ENCODE measurements at places on chromosomes 5 and 9.

DNA sequence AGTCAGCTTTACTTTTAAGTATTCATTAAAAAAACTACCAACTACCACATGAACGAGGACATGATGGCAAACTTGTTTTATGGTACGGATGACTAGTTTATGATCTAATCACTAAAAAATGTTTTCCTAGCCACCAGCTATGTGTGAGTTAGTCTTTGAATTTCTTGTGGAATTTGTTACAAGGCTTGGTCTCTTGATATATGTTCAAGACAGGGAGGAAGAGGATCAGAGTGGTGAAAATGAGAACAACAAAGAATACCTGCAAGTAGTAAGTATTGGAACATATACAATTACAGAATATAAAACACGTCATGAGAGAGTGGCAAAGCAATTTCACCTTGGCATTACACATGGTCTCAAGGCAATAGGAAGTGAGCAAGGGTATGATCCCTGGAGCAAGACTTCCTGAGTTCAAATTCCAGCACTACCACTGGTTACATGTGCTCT is 548.6 kb upstream of the TLE4 start:
- DNase-seq = no peak

- DNase-seq = no peak
Observed at GRCh38 chr5:40776658-40776977, 20.9 kb upstream of the TTC33 start.

DNA sequence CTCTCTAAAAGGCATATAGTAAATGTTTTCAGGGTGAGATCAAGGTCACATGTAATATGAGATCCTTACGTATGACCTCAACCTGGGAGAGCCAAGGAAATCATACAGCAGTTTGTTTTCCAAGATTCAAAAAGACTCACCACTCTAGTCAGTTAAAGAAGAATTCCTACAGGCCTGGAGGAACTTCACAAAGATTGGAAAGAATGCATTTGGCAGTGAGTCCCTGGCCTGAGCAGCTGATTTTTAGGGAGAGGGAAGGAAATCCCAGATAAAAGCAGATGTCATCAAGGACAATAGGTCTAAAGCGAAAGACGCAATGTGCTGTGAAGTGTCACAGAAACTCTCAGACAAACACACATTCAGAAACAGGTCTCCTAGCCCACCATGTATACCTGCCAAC is 424.0 kb upstream of the ZNF462 start:
- no peak for DNase-seq

DNA sequence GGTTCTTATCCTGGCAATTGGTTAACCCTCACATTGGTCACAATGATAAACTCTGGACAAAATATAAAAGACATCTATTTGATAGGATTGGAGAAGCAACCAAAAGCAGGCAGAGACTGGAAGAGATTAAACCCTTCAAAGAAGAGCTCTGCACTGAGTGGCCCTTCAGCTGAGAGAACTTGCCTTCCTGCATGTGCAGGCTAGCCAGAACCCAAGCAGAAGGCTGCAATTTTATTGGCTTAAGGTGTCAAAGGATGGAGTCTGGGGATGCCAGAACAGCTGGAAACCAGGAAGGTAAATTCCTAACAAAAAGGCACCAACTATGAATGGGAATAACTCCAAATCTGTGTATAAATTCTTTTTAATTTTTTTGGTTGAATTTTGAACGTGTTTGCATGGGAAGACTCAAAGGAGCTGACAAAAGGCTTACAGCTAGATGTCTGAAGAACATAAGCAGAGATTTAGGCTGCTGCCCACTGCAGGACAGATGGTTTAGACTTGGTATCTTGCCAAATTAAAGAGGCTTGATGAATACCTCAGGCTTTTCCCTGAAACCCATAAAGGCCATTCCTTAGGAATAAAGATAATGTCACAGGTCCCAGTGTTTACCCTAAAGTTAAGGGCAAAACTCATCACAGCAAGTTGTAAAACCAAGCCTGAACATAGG is 66.3 kb downstream of the NR2F1 start:
- no peak for DNase-seq

GRCh38 chr9:137664676-137665075 is 45.9 kb downstream of the EHMT1 start:
- DNase-seq = no peak

GRCh38 chr5:96758621-96759020 is 49.1 kb downstream of the ERAP1 start:
- DNase-seq = no peak

GRCh38 chr5:74665816-74666215 is 19.2 kb upstream of the HEXB start:
- no peak for DNase-seq

DNA sequence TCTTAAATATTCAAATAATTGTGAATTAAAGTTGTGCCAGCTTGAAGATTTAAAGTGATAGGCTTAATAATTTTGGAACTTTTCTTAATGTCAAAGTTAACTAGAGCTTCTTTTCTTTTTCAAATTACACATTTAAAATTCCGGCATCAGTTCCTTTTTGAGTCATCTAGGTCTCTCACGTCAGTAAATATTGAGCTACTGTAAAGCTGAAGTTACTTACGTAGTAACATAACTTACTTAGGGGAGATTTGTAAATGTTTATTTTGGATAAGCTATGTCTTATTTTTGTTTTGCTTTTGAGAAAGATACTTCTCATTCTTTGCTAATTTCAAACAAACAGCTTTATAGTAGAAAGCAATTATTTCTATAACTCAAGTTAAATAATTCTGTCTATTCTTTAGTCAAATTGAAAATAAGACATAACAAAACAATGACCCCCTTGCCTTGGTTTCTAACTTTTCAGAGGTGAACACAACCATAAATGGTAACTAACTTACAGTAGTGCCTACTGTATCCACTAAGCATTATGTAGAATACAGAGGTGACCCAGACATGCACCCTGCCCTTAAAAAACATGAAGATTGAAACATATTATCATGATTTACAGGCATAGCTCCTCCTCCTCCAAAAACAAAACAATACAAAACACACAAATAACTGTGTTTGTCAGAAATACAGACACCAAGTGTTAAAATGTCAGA is 29.8 kb downstream of the CD274 start:
- no peak for DNase-seq

DNA sequence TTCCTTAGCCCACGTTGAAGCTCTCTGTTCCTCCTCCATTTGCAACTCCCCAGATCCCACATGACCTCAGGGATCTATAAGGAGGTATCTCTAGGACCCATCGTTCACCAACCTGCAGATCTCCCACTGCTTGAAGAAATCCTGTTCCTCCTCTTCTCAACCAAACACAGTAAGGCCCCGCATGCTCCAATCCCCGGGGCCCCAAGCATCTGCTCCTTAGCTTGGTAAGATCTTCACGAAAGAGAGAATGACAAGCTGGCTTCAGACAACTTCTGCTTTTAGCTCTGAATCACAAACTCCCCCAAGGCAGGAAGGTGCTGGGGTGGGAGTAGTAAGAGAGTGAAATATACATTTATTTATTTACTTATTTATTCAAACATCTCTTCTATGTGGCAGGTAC is 33.0 kb upstream of the ARHGAP26 start:
- DNase-seq = no peak

DNA sequence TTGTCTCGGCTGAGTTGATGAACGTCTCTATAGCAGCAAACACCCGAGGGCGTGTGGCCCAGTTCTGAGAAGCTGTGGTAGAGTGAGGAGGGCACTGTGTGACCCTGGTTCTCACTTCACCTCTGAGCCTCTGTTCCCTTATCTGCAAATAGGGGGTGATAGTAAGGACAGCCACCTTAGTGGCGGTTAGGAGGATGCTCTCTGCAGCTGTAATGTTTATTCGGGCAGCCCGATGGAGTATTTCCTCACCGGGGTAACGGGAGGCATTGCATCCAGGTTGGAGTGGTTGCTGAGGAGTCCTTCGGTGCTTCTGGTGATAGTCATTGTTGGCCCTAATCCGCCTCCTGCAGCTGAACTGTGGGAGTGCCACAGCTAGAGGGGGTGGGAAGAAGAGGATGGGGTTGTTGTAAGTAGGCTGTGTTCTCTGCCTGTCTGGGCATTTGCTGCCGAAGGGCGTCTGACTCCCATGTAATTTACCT is 13.9 kb downstream of the PRRC2B start:
- DNase-seq = no peak

DNA sequence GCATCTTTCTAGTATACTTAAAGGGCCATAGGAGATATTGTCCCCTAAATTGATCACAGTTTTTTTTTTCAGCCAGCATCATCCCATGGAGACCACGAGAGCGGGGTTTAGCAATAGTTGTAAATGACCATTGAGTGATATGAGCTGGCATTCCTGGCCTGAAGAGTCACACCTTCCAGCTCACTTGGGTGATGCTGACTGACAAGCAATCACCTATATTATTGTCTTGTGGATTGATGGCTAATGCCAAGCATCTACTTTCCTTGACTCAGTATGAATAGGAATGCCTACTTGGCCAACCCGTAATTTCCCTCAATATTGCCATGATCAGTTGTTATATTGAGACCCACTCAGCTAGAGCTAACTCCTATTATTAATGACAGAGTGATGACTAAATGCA is 70.5 kb downstream of the ADAMTSL1 start:
- DNase-seq = no peak

DNA sequence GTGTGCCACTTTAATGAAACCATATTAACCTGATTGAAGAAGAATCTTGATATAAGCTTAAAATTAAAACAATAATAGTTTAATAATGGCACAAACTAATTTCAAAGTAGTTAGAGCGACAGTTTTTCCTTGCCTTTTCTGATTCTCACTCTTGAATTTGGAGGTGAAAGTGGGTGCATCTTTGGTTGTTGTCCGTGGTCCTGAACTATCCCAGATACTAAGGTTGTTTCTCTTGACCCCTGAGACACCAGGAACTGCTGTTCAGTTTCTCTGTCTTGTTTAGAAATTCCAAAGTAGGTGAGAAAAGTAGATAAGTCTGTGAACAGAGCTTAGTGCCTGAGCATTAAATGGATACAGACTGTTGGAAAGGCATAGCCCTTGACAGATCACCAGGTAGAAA is 274.7 kb downstream of the FBXL7 start:
- no peak for DNase-seq

DNA sequence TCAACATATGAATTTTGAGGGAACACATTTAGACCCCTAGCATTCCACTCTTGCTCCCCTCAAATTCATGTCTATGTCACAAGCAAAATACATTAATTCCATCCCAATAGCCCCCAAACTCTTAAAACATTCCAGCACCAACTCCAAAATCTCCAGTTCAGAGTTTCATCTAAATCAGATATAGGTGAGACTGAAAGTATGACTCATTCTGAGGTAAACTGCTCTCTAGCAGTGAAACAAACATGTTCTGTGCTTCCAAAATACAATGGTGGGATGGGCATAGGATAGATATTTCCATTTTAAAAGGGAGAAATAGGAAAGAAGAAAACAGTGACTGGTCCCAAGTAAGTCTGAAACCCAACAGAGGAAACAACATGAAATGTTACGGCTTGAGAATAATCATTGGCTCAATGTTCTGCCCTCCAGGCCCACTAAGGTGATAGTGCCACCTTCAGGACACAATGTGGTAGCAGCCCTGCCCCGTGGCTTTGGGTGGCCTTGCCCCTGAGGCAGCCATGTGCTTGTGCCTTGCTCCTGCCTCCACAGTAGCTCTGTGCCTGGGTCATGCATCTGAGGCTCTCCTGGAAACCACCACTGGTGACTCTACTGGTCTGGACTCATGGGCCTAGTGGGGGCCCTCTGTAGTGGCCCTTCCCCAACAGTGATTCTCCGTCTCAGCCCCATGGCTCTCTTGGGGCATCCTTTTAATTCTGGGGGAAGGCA is 36.4 kb upstream of the IPPK start:
- DNase-seq = peak; percentile 18

DNA sequence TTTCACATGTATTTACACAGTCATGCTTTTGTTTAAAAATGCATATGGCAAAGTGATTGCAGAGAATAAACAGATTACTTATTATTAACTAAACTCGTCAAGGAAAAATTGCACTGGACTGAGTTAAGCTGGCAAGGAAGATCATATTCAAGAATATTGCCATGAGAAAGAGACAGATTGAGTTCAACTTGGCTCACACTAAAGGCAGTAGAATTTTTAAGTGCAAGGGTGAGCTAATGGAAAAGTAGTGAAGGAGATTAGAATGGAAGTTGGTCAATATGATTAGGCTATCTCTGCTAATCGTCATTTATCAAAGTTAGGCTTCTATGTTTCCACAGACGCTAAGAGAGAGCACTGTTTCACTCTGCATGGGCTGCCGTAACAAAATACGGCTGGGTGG is 557.6 kb downstream of the PRR16 start:
- DNase-seq = no peak

GRCh38 chr5:3999929-4000328 is 404.3 kb downstream of the IRX1 start:
- DNase-seq = no peak

- no peak for DNase-seq
Observed at GRCh38 chr9:38361473-38361850, 31.0 kb upstream of the ALDH1B1 start.

- DNase-seq = no peak
Observed at GRCh38 chr9:18837402-18837801, 195.6 kb downstream of the SAXO1 start.

GRCh38 chr9:113011911-113012381 is at the start of gene ZNF883:
Gene ZNF883 (minus strand): TSS chr9:113012192.
- DNase-seq = peak; percentile 26

- no peak for DNase-seq
Observed at GRCh38 chr5:142119051-142119625, 10.6 kb downstream of the NDFIP1 start.

GRCh38 chr9:76799473-76799872 is 35.2 kb downstream of the PCA3 start:
- no peak for DNase-seq

DNA sequence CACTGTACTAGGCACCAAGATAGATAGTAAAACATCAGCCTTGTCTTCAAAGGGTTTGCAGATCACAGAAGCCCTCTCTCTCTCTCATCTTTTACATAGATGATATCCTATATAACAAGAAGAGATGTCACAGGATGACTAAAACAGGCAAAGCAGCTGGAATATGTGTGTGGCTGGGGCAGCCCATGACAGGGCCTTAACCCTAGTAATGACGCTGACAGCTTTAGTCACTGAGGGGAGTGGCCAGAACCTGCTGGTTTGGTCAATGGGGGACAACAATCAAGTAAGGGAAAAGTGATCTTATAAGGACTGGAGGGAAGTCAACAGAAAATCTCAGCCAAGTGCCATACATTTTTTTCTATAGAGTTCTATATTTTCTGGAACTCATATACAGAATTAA is 41.9 kb upstream of the RIC1 start:
- DNase-seq = no peak

DNA sequence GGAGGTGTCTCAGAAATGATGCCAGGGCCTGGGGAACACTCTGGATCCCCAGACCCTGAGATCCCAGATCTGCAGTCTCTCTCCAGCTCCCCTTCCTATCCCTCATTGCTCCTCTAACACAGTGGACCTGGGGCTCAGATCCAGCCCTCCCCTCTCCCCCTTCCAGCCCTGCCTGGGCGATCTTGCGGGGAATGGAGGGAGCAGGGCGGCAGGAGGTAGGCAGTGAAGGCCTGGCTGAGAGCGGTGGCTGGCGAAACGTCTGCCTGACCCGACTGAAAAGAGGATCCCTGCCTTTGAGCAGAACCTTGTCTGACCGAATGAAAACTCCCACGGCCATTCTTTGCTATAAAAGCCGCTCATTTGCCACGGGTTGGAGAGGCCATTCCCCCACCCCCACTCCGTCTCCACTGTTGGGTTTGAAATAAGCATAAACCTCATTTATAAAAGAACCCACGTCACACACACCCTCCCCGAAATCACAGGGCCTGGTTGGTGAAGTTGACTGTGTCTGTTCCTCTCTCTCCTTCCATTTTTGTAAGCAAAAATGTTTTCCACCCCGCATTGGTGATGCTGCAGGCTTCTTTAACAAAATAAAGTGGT is 8.8 kb downstream of the MSX2 start:
- DNase-seq = no peak
